Activated T-helper 2 cell treated with anti-CD3 and anti-CD28 coated beads, Interferon-gamma antibody, Interleukin-2, Interleukin-4, amounts not matched to agents 10 μg/mL and 5 μg/mL and 100 μg/mL, durations not matched to agents 14 hours and 24 hours and 36 hours (primary cell): ENCODE measurements at places on chromosomes 5 and 9.

GRCh38 chr9:27672718-27673117, 99.4 kb upstream of the C9orf72 start:
- no peak overlapping the region for H3K4me3 ChIP-seq
- no peaks in the 10 kb centered on the region for H3K36me3 ChIP-seq
- no peak overlapping the region for H3K27ac ChIP-seq
- peaks cover 9% of the 10 kb centered on the region for H3K4me1 ChIP-seq
- H3K27me3 ChIP-seq: peaks cover 1% of the 10 kb centered on the region

GRCh38 chr5:142839711-142840346, 69.7 kb downstream of the ARHGAP26 start:
- H3K4me3 ChIP-seq: no peak overlapping the region
- DNase-seq: no peak
- no peaks in the 10 kb centered on the region for H3K27me3 ChIP-seq
- no peak overlapping the region for H3K27ac ChIP-seq

DNA sequence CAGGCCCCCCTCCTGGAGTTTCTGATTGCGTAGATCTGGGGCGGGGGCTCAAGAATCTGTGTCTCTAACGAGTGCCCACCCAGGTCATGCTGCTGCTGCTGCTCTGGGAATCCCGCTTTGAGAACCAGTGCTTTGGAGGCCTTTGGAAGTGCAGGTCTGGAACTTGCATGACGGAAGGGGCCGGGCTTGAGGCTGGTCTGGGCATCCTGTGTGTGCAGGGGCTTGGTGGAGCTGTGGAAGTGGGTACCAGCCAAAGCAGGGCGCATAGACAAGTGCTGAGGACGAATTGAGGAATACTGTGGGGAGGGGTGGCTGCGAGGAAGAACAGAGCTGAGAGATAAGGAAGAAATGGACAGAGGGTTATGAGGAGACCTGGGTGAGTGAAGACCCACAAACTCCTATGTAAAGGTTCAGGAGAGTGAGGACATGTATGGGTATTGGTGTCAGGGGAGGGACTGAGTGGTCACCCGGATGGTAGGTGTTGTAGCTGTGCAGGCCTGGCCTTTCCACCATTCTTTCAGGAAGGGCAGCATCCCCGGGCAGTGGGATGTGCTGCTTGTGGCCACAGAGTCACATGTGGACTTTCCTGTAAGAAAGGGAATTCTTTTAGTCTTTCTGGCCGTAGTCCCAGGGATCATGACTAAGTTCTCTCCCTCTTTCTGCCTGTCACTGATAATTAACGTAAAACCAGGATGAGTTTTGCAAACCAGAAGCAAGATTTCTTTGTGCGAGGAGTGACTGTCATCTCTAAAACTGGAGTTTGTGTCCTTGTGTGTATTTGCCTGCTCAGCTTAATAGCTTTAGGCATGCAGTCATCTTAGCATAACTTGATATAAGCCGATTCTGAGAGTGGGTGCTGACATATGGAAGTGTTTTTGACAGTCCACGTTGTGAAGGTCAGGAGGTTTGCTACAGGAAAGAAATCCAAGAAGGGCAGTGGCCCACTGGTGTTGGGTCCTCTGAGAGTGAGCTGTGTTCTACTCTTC, 43.3 kb upstream of the TJP2 start:
- H3K27ac ChIP-seq: no peak overlapping the region
- no peaks in the 10 kb centered on the region for H3K36me3 ChIP-seq
- H3K4me3 ChIP-seq: no peak overlapping the region
- no peak for DNase-seq

- no peaks in the 10 kb centered on the region for H3K27me3 ChIP-seq
- peak overlapping the region; percentile 97 for H3K4me3 ChIP-seq
- H3K27ac ChIP-seq: peak overlapping the region; percentile 94
- H3K4me1 ChIP-seq: peaks cover 11% of the 10 kb centered on the region
- no peak for DNase-seq
Measured at GRCh38 chr5:138212828-138213160, 329 bp downstream of the CDC23 start.

DNA sequence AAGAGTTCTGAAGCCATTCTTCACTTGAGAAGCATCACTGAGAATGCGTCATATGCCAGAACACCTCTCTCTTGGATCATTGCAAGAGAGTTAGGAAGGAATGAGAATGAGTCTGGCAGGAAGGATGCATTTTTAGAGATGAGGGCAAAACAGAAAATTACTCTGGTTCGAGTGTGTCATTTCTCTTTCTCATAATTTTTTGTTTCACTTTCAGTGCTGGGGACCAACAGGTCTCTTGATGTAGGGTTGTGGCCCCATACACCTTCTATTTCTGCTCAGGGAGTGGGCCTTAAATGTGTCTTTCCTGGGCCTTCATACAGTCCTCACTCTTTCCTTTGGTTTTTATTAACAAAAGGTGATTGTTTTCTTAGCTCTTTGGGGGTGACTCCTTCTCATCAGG, 302.4 kb downstream of the NR3C1 start:
- DNase-seq: no peak
- peak overlapping the region; percentile 95 for H3K27ac ChIP-seq
- peak overlapping the region; percentile 52 for H3K4me3 ChIP-seq
- H3K4me1 ChIP-seq: peaks cover 48% of the 10 kb centered on the region

GRCh38 chr5:122492675-122493074, 180.6 kb downstream of the SNCAIP start:
- no peaks in the 10 kb centered on the region for H3K4me1 ChIP-seq
- H3K27me3 ChIP-seq: no peaks in the 10 kb centered on the region
- no peak overlapping the region for H3K27ac ChIP-seq
- H3K4me3 ChIP-seq: no peak overlapping the region

DNA sequence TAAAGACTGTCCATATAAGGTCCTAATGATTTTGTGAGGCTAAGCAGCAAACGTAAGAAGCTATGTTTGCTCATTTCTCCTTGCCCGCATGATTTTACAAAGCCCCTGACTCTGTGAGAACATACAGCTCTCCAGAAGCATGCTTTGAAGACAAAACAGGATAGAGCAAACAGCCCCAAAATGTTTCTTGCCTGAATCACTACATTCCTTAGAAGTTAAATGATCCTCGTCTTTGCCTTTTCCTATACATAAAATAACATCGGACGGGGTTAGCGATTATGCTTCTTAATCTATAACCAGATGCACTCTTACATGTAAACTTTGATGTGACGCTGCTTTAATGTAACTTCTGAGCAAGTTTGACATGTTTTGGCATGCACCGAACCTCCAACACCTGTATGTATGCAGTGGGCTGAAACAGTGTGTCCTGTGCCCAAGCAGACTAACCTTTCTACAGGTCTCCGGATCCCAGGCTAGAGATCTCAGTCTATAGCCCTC, 353.7 kb downstream of the CETN3 start:
- H3K27me3 ChIP-seq: no peaks in the 10 kb centered on the region
- no peak for DNase-seq
- no peaks in the 10 kb centered on the region for H3K36me3 ChIP-seq
